ENCODE measurements at places on chromosomes 3 and 15.

- no peak for DNase-seq
These were observed 269.5 kb downstream of the ZBTB20 start for GRCh38 chr3:114877378-114878113.

GRCh38 chr3:72257738-72258137 lies 472.8 kb upstream of the PROK2 start:
- DNase-seq = no peak

DNA sequence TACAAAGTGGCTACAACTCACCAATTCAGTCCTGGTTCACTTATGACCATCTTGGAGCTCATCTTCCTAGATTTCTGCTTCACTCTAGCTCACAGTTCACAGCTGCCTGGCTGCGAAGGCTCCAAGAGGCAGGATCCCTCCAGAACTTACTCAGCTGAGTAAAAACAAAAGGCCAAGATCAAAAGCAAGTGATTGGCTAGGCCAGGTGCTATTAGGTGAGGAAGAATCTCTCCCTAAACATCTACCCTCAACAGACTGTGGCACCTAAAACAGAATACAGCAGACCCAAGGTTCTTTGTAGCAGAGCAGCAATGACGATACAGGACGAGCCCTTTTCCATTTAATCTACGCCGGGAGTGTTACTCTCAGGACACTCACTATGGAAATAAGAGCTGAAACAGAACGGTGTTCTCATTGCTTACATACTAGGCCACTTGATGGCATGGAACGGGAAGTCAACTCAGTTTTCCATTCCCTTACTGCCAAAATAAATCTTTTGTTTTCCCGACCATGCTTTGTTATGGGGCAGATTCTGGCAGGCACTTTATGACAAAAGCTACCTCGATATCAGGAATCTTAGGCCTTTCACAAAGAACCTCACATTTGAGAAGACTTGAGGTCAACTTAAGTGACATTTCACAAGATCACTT lies 901 bp downstream of the ICE2 start:
- no peak for DNase-seq

GRCh38 chr3:89787485-89787884 lies 680.1 kb downstream of the EPHA3 start:
- no peak for DNase-seq

DNA sequence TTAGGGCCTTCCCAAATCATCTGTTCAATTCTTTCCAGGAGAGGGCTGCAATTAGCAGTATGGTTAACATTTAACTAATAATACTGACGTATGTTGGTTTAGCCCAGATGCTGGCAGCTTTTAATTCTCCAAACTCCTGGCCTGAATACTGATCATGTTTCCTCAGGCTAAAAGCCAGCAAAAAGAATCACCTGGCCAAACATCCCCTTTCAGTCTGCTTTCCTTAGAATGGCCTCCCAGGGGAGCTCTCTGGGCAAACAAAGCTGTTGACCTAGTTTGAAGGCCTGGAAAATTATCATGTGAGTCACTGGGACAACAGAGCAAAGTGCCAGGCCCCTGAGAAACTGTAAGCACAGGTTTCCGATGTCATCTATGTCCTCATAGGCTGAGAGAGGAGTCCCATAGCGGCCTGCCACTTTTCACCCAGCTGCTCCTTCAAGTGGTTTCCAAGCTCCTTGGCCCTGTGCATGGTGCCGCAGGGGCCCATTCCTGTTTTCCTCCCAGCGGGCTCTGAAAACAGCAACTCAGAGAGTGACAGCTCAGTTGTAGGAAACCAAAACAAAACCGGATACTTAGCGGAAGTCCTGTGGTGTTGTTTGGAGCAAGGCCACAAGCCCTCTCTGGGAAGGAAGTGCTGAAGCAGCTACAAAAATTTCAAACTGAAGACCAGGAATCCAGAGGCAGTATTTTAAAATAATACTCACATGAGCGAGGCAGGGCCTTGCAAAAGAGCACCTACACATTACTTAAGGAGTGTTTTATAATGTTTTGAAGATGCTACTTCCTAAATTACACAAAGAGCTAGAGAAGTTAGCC lies 36.5 kb upstream of the RAB11A start:
- peak; percentile 15 for DNase-seq

DNA sequence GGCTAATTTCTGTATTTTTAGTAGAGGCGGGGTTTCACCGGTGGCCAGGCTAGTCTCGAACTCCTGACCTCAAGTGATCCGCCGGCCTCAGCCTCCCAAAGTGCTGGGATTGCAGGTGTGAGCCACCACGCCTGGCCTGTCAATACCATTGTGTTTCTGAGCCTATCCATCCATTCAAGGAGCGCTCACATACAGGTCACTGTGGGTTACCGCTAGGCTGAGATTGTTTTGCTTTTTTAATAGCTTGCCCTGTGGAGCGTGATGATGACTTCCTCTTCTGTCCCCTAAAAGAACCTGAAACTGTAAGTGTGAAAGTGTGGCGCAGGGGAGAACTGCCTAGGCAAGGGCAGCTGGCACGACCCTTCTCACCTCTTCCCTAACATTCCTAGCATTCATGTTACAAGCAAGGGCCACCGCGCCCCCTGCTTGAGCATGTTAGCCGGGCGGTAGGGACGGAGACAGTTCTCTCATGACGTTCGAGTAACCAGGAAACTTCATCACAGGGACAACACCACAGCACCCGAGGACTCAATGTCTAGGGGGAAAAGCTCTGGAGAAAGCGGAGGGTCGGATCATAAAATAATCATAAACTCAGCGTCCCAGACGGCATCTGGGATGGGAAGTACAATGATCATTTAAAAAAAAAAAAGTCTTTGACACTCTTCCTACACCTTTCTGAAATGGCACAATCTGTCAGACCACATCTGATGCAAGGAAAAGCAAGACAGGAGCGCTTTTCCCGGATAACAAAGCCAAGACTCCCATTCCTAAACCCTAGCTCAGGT lies 790 bp downstream of the LAMP3 start:
- DNase-seq = no peak

Measured in stimulated activated CD8-positive, alpha-beta memory T cell treated with anti-CD3 and anti-CD28 coated beads, Interleukin-4, amount 100 ng/mL, for 1 hour (primary cell).